Activated naive CD8-positive, alpha-beta T cell treated with anti-CD3 and anti-CD28 coated beads, Interleukin-2, amount 10 ng/mL, durations not matched to agents 7 days and 5 days (primary cell): ENCODE measurements at places on chromosomes 1 and 21. TPM values are rescaled to one million over a fixed set of nuclear protein-coding genes. Genes with fewer than 3 reads are reported as not detected.

- DNase-seq, result no peak
Measured at GRCh38 chr1:6788946-6789345, 3.7 kb downstream of the CAMTA1 start.

GRCh38 chr1:46342084-46342656 is 1.6 kb downstream of the NSUN4 start:
- no peak for DNase-seq

Gene OLIG2
- not detected for total RNA-seq

Gene SPATA45
- not detected for total RNA-seq

DNA sequence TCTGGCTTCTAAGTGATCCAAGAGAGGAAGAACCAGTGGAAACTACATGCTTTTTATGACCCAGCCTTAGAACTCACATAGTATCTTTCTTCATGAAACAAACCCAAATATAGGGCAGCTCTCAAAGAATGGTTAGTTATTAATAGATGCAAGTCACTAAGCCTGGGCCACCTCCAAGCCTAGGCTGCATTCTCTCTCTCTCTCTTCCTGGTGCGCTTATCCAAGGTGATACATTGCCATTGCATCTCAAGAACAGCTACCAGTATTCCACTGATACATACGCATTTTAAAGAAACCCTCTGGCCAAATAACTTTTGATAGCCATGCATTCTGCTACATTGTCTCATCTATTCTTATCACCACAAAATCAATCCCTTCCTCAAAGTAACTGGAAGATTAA is 455.6 kb upstream of the ADGRL2 start:
- DNase-seq, result no peak

- DNase-seq, result no peak
Measured at GRCh38 chr1:246306415-246307037, 200.6 kb downstream of the SMYD3 start.

- no peak for DNase-seq
Measured at GRCh38 chr1:115729756-115730155, 38.8 kb downstream of the CASQ2 start.

- no peak for DNase-seq
Measured at GRCh38 chr1:147673406-147673805, 3.1 kb upstream of the ACP6 start.

DNA sequence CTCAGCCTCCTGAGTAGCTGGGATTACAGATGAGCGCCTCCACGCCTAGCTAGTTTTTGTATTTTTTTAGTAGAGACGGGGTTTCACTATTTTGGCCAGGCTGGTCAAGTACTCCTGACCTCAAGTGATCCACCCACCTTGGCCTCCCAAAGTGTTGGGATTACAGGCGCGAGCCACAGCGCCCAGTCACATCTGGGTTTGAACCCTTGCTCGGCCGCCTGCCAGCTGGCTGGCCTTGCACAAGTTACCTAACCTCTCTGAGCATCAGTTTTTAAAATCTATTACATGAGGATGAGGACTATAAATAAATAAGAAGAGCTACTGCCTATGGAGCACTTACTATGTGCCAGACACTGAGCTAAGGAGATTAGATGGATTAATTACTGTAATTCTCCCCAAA is 17.7 kb upstream of the PADI2 start:
- no peak for DNase-seq

DNA sequence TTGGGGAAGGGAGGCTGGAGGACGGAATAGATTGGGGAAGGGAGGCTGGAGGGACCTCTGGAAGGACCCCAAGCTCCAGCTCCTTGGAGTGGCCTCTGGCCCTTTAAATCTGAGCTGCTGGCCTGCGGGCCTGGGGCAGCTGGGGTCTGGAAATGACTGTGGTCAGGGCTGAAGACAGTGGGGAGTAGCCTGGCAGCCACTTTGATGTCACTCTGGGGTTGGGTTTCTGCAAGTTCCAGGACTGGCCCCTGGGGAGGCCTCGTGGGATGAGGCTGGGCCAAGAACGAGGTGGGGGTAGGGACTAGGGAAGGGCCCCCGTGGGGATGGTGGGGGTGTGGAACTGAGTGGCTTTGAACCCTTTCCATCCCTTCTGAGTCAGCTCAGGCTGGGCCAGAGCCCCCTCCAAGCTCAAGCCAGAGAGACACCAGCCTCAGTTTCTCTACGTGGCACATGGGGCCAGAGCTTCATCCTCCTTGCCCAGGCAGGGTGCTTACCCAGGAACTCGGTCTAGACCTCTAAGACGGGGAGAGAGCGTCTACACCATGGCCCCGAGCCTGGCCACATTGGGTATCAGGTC is 59.7 kb downstream of the ALPL start:
- DNase-seq, result no peak

Gene OR10K2
- total RNA-seq, result not detected

DNA sequence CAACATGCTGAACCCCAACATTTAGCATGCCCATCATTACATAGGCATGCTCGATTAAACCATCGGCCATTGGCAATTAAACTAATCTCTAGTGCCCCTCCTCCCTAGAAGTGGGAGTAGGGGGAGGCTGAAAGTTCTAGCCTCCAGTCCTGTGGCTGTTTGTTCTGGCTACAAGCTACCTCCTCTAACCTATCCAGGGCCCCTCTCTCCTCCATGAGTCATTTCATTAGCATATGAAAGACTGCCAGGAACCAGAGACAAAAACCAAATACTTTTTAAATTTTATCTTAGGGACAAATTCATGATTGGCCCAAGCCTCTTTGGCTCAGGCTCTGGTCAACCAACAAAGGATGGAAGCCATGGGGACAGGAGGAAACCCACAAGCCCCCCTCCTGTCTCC is 231.1 kb downstream of the CACNA1E start:
- no peak for DNase-seq

GRCh38 chr1:41805771-41806471 is 112.8 kb downstream of the HIVEP3 start:
- DNase-seq, result peak; percentile 44

Gene C21orf58
- 53.9 TPM for total RNA-seq

DNA sequence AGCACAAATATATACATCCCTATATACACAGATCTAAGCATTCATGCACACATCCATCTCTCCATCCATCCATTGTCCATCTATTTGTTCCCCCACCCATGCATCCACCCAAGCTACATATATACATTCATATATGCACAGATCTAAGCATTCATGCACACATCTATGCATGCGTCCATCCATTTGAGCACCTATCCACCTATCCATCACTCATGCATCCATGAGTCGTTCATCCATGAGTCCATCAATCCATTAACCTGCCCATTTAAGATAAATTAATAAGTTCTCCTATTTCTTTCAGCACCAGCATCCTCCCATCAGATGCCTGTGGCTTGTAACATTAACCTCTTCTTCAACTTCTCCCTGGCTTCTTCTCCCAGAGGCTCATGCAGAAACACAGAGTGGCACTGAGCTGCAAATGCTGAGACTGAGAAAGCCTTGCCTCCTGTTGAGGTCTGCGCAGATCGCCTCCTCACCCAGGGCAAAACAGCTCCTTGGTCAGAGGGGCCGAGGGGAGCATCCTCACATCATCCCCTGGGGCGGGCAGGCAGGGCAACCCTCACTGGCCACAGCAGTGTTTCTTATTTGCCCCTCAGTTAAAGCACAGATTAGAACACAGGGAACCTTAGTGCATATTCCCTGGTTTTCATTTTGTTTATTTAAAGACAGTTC is 17.4 kb upstream of the PDE9A start:
- peak; percentile 11 for DNase-seq

GRCh38 chr1:149885339-149886120 is 13.8 kb upstream of the BOLA1 start:
- peak; percentile 78 for DNase-seq

- DNase-seq, result no peak
Measured at GRCh38 chr1:236345728-236346127, 48.4 kb upstream of the EDARADD start.

Gene ANGPTL1
- not detected for total RNA-seq

Gene LCE3E
- total RNA-seq, result not detected

GRCh38 chr1:18681423-18681835 is 50.8 kb downstream of the PAX7 start:
- DNase-seq, result no peak

DNA sequence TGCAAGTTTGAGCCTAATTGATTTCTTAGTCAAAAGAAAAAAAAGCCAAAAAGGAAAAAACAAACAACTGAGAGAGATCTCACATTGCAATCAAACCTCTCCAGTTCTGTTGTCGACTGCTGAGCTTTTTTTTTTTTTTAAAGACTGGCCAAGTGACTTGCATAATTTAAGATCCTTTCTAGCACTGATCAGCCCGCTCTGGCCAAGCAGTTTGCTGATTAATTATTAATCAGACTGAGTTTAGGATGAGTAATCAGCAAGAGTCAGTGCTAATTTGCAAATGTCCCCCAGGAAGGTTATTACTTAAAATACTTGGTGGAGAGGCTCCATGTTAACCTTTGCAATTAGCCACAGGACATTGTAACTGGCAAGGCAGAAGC is 39.3 kb downstream of the HMGB4 start:
- no peak for DNase-seq

Gene IFI44L
- 290 TPM for total RNA-seq

- DNase-seq, result no peak
Measured at GRCh38 chr1:150008699-150009098, 1.8 kb downstream of the OTUD7B start.

DNA sequence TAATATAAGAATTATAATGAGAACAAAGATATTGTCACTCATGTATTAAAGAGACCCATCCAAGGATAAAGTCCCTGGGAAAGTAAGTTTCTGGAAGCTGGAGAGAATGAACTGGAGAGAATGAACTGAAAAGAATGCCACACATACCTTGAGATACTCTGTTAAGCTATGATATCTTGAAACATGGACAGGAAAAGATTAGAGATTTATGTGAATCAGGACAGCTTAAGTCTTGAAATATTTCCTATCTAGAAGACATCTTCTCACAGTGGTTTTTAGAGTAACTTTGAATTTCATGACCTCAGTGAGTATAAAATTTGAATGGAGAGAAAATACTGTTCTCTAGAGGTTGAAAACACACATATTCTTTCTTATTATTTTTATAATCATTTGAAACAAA is 201.3 kb upstream of the HMCN1 start:
- no peak for DNase-seq

Gene TFF3
- not detected for total RNA-seq

DNA sequence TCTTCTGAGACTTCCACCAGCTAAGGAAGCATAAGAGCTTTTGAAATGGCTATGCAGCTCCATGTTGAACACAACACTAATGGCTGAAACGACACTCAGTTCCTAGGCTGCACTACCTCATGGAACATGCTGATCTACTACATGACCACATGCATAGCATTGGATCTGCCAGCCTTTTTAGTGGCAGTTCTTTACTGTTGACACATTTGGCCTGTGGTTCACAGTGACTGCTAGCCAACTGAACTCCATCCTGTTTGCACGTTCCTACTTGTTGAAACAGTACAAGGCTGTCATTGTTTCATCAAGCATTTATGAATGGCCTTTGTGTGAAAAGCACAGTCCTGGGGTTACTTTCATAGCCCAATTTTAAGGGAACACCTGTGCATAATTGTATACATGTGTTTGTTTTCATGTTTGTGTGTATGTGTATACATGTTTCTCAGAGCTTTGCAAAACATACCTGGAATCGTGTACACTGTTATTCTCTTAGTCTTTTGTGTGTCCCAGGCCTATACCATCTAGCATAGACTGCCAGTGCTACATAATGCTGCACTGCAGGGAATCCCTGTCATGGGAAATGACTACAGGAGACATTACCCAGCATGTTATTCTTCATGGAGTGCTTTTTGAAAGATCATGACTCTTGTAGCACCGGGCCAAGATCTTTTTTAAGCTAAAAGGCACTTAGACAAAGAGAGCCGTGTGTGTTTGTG is 179.6 kb upstream of the ESRRG start:
- no peak for DNase-seq

DNA sequence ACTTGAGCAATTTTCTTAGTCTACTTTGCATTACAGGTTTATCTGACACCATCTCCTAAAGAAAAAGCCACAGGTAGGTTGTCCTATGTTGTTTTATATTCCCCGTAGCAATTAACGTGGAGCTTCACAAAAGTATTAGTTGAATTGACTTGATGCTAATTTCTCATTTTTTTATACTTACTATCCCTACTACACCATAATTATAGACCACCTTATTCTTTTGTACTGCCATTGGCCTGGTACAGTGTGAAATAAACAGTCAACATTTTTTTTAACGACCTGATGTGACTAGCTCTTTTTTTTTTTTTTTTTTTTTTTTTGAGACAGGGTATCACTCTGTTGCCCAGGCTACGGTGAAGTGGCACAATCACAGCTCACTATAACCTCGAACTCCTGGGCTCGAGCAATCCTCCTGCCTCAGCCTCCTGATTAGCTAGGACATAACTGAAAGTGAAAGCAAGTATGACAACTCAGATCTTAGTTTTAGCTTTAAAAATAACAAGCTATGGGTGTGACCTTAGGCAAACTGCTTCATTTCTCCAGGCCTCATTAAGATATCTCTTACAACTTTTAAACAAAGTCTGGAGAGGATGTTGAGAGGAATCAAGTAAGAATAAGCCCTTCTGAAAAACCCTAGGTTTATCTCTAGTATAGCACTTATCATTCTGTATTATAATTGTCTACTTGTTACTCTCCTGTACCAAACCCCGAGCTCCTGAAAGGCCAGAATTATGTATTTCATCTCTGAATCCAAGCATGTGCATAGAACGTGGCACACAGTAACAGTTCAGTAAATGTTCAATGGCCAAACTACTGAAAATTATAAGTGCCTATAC is 49.5 kb downstream of the LUZP1 start:
- no peak for DNase-seq

DNA sequence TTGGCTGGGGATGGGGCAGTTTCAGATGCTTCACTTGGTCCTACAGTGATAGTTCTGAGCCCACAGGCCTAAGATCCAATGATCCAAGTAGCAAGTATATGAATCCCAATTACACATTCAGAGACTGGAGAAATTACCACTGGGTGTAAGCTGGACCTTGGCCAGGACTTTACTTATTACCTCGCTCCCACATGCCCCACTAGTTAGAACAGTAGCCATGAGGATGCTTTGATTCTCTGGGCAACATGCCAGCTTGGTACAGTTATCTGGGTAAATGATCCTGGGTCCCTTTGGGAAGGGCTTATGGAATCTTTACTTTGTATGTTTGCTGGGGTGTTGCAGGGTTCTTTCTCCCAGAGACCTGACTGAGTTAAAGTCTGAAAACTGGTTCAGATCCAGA is 5.0 kb upstream of the FCAMR start:
- DNase-seq, result no peak

- DNase-seq, result no peak
Measured at GRCh38 chr21:36089946-36090345, 20.1 kb downstream of the CBR1 start.

Gene ATP6V1G3
- not detected for total RNA-seq

DNA sequence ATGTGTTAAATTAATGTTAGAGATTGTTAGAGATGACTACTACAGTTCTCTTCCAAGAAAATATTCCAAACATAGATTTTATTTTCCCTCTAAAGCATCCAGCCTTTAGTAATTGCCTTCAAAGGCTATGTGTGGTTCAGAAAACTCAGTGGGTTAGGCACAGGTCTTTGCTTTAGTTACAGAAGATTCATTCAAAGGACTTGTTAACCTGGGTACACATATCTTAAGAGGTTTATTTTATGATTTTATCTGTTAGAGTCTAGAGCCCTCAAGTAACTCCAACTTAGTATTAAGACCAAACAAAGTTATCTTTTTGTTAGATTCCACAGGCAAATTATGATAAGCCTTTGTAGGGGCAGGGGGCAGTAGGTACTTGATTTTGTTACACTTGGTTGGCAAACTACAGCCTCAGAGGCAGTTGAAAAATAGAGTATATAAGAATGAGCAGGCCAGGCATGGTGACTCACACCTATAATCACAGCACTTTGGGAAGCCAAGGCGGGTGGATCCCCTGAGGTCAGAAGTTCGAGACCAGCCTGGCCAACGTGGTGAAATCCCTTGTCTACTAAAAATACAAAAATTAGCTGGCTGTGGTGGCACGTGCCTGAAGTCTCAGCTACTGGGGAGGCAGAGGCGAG is 37.9 kb downstream of the CXADR start:
- DNase-seq, result no peak
